CD4-positive, alpha-beta T cell treated with Interleukin-2 at 100 ng/mL for 4 hours (primary cell): ENCODE measurements at places on chromosomes 11 and 22.

- no peak for DNase-seq
Measured at GRCh38 chr11:93329936-93330445, 551 bp upstream of the DEUP1 start.

DNA sequence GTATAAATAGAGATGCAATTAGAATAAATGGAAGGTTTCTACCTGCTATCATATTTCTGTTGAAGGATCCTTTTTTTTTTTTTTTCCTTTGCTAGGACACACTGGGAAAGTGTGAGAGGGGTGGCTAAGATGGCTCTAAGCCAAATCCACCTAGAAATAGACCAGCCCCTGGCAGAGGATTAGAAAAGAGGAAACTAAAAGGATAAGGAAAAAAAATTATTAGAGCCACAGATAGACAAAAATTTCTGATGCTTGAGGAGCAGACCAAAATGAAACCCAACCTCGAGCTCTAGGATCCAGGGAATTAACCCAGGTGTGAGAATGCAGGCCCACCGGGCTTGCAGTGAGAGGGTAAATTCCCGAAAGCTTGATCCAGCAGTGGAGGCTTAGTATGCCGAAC lies 262.3 kb downstream of the CADM1 start:
- DNase-seq: no peak

DNA sequence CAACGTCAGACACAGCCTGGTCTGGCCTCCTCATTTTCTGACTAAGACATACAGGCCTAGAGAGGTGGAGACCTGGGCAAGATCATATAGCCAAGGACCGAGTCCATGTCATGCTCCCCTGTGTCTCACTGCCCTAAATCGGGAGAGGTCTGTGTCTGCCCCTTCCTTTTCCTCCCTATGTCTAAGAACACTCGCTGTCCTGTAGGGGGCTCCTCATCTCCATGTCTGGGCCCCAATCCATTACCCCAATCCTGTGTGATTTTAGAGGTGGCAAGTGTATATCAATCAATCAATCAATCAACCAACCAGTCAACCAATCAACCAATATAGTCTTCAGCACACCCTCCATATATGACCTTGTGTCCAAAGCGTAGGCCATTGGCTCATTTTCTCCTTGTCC lies 125.7 kb downstream of the KIRREL3 start:
- no peak for DNase-seq

DNA sequence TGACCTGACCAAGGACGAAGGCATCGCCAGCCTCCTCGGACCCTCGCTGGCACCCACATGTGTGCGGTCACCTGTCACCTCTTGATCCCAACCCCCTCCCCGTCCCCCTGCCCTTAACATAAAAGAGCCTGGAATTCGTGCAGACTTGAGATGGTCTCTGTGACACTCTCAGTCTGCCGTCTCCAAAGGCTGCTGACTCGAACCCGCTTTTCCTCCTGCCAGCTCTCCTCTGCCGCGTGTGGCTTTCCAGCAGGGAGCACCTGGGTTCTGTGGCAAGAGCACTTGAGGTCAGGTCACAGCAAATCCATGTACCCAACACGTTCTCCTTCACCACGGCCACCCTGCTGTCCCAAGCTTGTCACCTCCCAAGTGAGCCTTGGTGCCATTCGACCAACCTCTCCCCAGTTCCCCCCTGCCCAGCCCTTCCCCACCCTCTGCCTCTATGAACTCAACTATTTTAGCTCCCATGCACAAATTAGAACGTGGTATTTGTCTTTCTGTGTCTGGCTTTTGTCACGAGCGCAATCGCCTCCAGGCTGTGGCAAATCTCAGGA lies 207.6 kb downstream of the BRD1 start:
- no peak for DNase-seq

GRCh38 chr11:121762820-121763219 lies 310.1 kb upstream of the SORL1-AS1 start:
- DNase-seq: no peak

- DNase-seq: no peak
Measured at GRCh38 chr11:36840378-36840777, 242.3 kb upstream of the RAG2 start.

DNA sequence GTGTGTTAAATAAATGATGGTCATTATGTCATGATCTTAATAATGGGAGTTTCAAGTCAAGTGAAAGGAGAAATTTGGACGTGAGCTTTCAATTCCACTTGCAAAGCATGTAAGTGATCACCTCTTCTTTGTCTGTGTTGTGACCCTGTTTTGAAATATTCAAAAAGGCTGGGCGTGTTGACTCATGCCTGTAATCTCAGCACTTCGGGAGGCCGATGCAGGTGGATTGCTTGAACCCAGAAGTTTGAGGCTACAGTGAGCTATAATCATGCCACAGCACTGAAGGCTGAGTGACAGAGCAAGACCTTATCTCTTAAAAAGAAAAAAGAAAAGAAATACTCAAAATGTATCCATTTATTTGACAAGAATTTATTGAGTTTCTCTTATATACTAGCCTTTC lies 32.9 kb upstream of the EED start:
- DNase-seq: no peak

DNA sequence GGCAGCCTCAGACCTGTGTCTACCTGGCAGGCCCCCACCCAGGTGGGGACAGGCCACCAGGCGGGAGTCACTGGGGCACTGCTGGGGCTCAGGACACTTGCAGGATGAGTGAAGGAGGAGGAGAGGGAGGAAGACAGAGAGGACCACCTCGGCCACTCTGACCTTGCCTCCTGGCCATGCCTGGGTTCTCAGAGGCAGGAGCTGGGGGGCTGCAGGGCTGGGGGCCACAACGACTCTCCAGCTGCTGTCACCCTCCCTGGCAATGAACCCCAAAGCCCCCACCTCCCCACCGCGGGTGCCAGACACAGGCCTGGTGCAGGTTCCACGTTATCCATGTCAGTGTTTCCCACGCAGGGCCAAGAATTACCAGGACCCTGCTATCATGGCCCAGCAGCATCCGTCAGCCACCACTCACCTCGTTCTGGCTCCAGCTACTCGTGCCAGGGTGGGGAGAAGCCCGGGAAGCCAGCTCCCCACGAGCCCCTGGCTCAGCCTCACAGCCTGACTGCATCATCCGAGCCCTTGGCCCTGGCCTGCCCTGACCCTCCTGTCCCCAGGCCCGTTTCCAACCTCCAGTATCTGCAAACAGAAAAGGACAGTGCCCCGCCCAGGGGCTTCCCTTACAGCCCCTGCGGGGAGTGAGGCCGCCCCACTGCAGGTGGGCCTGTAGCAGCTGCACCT lies 62.4 kb downstream of the BRD1 start:
- no peak for DNase-seq
